ENCODE measurements at places on chromosomes 12 and 14. TPM values are rescaled to one million over a fixed set of nuclear protein-coding genes. Genes with fewer than 3 reads are reported as not detected.

GRCh38 chr12:57487055-57487596, 742 bp upstream of the MARS1 start:
- no peaks in the 10 kb centered on the region for H3K27me3 ChIP-seq
- H3K27ac ChIP-seq: no peak overlapping the region
- H3K36me3 ChIP-seq: peaks cover 26% of the 10 kb centered on the region
- peaks cover 10% of the 10 kb centered on the region for H3K4me1 ChIP-seq
- DNase-seq: no peak

GRCh38 chr14:23052182-23052623, 5.1 kb downstream of the CDH24 start:
- DNase-seq: no peak
- H3K27me3 ChIP-seq: no peaks in the 10 kb centered on the region
- H3K4me1 ChIP-seq: peaks cover 8% of the 10 kb centered on the region
- H3K27ac ChIP-seq: no peak overlapping the region
- no peaks in the 10 kb centered on the region for H3K36me3 ChIP-seq
- H3K4me3 ChIP-seq: no peak overlapping the region

- H3K27me3 ChIP-seq: no peaks in the 10 kb centered on the region
- H3K4me3 ChIP-seq: no peak overlapping the region
- peaks cover 21% of the 10 kb centered on the region for H3K4me1 ChIP-seq
- H3K36me3 ChIP-seq: no peaks in the 10 kb centered on the region
- no peak for DNase-seq
These were observed 1.9 kb downstream of the PLEKHG3 start for GRCh38 chr14:64706119-64706592.

SNX6 gene
- 80.4 TPM for total RNA-seq
